ENCODE measurements at places on chromosomes 13 and 19.

DNA sequence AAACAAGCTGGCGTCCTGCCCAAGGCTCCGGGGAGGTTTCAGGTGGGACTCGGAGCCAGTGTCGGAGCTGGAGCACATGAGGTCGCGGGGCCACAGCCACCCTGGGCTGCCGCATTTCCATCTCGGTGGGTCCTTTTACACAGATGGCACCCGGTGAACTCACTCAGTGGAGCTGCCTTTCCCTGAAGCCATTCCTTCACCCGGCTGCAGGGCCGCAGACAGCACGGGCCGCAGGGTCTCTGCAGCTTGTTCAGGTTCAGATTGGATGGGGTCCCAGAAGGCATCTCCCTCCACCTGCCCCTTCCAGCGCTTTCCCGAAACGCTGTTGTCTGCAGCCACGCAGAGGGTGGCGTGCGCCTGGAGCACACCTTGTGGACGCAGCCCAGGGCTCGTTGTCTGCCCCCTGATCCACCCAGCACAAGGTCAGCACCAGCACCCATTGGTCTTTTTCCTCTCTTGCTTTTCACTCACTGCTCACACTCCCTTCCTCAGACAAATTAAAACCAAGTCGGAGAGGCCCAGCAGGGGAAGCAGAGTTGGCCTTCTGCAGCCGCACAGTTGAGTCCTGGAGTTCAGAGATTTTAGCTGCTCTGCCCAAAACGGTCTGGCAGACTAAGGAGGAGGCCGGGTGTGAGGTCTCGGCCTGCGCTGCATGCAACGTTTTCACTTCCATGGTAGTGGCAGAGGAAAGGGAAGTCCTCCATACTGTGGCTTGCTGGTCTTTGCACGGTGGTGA, 18.1 kb downstream of the MCF2L start:
- no peak for DNase-seq

DNA sequence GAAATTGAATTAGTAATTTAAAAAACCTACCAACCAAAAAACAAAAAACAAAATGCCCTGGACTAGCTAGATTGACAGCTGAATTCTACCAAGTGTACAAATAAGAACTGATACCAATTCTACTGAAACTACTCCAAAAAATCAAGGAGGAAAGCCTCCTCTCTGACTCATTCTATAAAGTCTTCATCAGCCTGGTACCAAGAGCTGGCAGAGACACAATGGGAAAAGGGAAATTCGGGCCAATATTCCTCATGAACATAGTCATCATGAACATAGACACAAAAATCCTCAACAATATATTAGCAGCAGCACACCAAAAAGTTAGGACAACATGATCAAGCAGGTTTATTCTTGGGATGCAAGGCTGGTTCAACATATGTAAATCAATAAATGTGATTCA, 2667.7 kb upstream of the PCDH20 start:
- no peak for DNase-seq

DNA sequence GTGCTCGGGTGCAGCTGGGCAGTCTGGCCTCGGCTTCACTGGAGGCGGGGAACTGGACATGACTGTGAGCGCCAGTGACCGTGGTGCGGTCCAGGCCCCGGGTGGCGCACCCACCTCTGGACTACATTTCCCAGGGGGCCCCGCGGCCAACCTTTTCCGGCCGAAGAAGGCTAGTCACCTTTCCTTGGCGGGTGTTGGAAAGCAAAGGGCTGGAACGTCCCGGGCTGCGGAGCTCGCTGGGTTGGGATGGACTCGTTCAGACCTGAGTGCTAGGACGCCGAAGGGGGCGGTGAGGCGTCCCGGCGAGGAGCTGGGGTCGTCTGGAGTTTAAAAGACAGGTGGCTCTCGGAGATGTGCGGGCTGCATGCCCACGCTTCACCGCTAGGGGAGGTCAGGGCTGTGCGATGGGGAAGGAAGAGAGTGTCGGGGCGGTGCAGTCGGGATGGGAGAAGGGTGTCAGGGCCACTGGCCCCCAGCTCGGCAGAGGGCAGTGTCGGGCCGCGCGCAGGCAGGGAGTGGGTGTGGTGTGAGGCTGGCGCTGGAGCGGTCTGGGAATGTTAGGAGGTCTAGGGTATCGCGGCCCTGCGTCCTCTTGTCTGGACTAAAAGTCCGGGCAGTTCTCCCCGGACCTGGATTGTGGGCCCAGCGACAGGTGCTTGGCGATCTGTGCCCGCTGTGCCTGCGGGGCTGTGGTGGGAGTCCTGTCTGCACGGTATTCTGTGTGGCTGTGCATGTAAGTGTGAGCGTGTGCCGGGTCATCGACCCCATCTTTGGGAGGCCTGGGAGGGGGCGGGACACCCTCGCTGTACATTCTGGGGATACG, 57.1 kb downstream of the ZNF568 start:
- DNase-seq, result no peak

- no peak for DNase-seq
Observed at GRCh38 chr19:13684021-13684420, 80.3 kb upstream of the MRI1 start.

DNA sequence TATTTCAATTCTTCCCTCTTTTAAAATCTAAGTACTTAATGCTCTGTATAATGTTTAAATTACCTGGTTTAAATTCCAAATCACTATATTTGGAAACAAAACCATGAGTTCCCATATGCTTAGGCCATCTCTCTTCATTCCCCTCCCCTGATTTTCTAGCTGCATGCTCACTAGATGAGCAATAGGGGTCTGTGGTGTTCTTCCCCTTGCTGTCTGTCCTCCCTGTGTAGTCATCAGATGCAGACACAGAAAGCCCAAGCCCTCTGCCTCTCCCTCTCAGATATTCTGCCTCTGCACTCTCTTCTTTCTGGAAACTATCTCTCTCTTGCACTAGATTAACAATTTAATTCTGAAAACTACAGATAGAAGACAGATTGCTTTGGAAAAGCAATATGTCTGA, 1730.2 kb downstream of the OLFM4 start:
- DNase-seq, result no peak

DNA sequence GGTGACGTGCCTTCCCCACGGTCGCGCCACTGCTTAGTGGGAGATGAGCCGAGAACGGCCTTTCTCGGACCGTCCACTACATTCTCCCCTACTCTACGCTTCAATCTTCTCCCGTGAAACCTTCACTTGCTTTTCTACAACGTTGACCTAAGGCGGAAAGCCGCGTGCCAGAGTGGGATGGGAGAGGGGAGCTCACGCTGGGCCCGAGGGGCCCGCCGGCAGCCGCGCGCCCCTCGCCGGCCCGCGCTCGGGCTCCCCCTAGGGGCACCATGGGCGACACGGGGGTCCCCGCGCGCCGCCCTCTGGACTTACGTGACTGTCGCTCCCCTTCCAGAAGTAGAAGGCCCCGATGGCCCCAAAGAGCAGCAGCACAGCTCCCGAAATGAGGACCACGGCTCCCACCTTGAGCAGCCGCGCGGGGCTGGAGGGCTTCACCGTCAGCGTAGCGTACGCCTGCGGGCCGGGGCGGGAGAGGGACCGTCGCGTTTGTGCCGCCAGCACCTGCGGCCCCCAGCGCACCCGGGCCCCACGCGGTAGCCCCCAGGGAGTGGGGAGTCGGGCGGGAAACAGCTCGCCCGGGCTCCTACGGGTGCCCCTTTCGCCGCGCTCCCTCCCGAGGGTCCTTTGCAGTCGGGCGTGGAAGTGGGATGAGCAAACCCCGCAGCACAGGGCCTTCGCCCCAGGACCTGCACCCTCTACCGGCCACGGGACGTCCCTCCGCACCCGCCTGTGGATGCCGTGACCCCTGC, 727 bp downstream of the CNMD start:
- DNase-seq, result no peak

- DNase-seq, result no peak
Observed at GRCh38 chr19:31372246-31372781, 23.1 kb upstream of the TSHZ3 start.

- DNase-seq, result no peak
Observed at GRCh38 chr13:91660076-91660415, 261.6 kb downstream of the GPC5 start.

DNA sequence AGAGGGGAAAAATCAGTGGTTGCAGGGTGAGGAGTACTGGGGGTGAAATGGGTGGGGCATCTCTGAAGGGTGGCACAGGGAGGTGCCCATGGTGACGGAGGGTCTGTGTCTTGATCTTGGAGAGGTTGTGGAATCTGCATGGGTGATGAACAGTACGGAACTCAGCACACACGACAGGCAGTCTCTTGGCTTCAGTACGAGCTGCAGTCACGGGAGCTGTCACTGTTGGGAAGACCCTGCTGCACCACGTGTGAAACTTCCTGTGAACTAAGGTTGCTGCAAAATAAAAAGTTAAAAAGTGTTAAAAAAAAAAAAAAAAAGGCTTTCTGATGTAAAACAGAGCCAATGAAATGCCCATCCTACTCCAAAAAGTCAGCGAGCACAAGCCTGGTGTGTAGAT, 34.3 kb downstream of the TEX29 start:
- DNase-seq, result no peak

- no peak for DNase-seq
Observed at GRCh38 chr13:107067381-107067780, 499.4 kb upstream of the ARGLU1 start.

- no peak for DNase-seq
Observed at GRCh38 chr13:43114504-43114903, 91.1 kb downstream of the DNAJC15 start.

- DNase-seq, result no peak
Observed at GRCh38 chr13:60646620-60647019, 249.6 kb downstream of the TDRD3 start.

- no peak for DNase-seq
Observed at GRCh38 chr19:12759686-12760085, 8.1 kb downstream of the BEST2 start.

- DNase-seq, result no peak
Observed at GRCh38 chr13:90428522-90429210, 918.8 kb upstream of the MIR17HG start.

DNA sequence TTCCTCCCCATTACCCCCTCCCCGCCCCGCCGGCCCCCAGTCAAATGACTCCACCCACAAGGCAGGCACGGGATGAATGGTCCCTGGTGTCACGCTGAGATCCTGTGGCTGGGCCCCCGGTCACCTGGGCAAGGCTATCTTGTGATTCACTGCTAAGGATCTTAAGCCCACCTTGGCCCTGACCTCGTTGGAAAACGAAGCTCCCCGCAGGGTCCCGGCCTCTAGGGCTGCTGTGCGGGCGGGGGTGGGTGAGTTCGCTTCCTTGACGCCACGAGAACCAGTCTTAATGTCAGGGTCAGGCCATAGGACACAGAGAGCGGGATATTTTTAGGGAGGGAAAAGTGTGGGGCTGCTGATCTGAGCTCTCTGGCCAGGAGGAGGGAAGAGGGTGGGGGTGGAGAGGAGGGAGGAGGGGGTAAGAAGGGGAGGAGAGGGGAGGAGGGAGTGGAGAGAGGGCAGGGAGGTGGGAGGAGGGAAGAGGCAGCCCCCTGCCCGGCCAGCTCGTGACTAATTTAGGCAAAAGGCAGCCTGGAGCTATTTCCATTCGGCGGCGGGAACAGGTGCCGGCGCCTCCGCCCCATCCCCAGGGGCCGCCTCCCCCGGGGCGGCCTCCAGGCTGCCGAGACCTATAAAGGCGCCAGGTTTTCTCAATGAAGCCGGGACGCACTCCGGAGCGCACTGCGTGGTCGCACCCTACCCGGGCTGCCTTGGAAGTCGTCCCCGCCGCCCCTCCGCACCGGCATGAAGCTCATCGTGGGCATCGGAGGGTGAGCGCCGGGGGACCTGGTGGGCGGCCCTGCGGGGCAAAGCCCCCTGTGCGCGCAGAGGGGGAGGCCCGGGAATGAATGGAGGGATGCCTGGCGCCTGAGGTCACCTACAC, at the start of gene NMRK2:
Gene NMRK2, plus strand, starts transcription at position 139 of the 880 bp plus-strand sequence. Its CDS starts 603 bp downstream, at position 742.
- no peak for DNase-seq

DNA sequence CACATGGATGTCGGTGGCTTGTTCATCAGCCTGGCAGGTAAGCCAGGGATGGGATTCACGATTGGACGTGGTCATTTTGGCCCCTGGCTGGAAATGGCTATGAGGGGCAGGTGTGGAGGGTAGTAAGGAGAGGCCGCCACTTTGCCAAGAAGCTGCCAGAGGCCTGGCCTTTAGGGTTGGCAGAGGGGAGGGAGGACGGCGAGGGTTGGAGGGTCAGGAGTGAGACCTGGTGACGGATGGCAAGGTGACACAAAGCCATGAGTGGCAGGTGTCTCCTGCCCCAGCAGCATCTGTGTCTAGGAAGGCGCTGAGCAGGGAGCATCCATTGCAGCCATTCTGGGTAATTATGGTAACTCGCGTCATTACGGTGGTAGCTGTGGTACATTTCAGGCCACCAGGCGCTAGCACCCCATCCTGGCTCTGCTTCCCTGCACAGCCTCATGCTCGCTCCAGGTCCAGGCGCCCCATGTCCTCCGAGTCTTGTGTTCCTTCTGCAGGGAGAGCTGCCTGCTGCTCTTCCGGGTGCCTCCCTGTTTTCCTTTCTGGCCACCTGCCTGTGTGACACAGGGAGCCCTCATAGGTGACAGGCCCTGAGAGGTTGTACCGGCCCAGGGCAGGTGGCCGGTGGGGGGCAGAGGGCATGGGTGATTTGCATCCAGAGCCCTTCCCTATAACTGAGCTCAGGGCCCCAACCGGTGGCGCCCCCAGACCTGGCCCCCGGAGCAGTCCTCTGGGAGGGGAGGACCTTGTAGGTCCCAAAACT, 4.2 kb downstream of the SSBP4 start:
- DNase-seq, result no peak

DNA sequence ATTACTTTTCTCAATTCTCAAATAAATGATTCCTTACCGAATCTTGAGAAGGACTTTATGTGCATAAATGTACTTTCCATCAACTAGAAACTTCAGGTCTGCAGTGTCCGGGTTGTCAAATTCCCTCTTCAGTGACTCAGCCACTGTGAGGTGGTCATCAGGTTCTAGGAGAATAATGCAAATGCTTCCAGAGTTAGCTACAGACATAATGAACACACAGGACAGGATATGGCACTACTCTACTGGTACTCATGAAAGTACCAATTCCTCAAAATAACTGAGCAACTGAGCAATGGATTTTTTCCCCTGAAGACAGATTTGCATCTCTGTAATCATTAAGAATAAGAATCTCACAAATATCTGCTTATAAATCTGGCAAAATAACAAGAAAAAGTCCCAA, 31.2 kb downstream of the RCBTB2 start:
- no peak for DNase-seq

- DNase-seq, result no peak
Observed at GRCh38 chr13:33379608-33380007, 94.1 kb upstream of the STARD13 start.

GRCh38 chr19:33346665-33347064, 26.8 kb upstream of the CEBPG start:
- DNase-seq, result no peak

GRCh38 chr19:53961523-53962356, 997 bp upstream of the CACNG8 start:
- DNase-seq, result no peak

GRCh38 chr19:17933414-17934129, 757 bp downstream of the CCDC124 start:
- peak; percentile 71 for DNase-seq

GRCh38 chr19:30009013-30009412, 67.0 kb downstream of the URI1 start:
- DNase-seq, result no peak

DNA sequence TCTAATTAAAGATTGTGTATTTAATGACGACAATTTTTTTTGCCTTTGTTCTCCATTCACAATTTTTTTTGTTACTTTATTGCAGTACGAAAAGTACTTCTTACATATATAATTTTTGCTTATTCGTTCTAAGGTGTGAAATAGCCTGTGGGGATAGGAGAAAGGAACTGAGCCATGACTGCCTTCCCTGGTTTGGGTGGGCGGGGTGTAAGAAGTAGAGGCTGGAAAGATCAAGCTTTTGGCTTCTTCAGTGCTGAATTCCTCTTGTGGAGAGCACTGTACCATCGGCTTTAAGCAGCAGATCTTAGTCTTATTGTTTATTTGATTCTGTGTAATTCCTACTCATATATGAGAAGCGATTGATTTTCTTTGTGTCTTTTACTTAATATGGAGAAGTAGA, 115.8 kb downstream of the NBEA start:
- no peak for DNase-seq

- no peak for DNase-seq
Observed at GRCh38 chr13:105202354-105202753, 1333.1 kb downstream of the EFNB2 start.
